ENCODE measurements at places on chromosomes 3 and 15.

DNA sequence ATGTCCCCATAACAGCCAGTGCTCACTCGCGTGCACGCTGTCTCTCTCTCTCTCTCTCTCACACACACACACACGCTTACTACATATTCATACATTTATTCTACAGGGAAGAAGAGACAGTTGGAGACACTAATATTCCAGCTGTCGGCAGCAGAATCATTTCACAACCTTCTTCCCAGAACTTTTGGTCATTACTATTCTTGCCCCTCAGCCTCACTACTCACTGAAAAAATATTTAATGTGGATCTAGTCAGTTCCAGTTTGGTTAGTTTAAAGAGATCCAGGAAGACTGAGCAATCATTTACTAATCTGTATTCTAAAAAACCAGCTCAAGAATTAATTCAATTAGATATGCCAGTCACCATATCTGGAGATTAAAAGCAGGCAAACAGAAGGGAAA is 394.9 kb downstream of the PTPRG start:
- no peak for DNase-seq

DNA sequence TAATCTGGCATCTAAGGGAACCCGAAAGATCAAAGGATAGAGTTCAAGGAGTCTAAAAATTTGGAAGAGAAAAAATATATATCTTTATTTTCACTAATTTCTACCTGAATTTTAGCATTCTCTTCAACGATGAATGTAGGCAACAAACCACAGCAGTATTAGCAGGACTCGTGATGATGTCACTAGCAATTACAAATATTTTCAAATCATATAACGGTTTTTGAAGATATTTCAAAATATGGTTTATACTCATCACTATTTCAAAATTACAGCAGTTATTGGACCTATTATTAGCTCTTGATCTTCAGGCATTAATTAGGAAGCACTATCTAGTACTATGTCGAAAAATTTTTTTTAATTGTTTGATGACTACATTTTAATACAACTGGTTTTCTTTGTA is 27.0 kb upstream of the ANKDD1A start:
- no peak for DNase-seq

DNA sequence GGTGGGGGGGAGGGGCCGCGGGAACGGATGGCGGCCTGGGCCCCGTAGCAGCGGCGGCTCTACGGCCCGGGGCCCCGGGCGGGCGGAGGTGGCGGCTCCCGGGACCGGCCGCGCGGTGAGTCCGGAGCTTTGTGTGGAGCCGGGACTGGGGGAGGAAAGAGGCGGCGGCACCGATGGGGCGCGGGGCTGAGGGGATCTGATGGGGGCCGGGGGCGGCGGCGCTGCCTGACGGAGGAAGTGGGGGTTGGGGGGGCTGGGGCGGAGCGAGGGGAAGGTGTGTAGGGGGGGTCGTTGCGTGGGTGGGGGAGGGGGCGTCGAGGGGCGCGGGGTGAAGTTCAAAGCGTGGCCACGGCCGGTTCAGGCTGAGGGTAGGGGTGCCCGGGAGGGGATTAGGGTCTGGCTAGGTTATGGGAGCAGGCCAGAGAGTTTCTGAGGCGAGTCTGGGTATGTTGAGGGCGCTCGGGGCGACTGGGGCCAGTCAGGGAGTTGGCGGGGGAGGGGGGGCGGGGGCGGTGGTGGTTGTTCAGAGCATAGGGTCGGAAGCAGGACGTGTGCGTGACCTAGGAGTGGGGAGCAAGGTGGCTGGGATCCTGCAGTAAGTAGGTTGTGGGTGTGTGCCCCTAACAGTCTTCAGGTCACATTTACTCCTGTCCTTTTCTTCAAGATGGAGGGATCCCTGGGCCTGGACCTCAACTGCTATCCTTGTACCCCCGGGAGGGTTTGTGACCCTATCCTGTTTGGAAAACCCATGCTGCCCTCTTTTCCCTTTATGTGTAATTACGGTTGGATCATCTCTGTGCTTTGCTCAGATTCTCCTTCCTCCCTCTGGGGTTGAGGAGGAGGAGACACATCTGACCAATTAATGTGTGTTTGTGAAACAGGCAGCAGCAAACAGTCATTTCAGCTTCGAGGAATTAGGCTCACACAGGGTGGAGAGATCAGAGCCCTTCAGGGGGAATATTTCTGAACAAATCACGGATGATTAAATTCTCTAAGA is 644 bp downstream of the ZNF609 start:
- DNase-seq, result no peak

DNA sequence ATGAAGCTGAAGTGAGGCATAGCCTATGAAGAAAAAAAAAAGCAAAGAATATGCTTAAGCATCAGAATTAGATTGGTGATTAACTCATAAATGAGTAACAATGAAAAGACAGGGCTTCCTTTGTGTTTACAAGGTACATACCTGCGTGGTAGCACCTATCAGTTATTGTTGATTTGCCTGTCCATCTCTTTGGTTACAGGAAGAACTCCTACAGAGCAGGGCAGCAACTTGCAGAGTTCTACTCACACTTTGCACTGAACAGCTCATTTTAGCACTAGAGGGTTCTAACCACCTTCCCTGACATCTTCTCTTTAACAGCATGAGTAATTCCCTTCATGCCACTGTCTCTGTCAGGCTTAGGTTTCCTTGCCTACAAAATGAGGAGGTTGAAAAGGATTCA is 166.0 kb downstream of the DPH6 start:
- no peak for DNase-seq

DNA sequence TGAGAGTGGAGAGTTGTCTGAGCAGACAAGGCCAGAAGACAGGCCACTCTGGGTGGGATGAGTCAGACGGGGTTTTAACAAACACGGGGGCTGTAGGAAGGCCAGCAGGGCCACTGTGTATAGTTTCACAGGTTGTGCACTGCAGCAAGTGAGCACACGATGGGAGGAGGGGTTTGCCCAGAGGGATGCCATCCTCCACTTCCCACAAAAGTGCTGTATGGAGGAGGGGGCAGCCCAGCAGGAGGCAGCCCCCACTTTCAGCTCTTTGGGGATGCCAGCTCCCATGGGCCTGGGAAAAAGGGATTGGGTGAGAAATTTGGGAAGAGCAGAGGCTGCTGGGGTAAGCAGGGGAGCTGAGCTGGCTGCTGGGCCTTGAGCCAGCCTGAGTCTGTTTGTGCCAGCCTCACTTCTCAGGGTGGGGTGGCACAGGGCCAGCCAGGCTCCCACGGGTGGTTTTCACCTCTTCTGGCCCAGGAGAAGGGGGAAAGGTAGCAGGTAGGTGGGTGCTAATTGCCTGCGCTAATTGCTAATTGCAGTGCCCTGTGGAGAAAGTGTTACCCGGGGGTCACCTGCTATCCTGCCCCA is 6.7 kb downstream of the ZBTB47 start:
- no peak for DNase-seq

DNA sequence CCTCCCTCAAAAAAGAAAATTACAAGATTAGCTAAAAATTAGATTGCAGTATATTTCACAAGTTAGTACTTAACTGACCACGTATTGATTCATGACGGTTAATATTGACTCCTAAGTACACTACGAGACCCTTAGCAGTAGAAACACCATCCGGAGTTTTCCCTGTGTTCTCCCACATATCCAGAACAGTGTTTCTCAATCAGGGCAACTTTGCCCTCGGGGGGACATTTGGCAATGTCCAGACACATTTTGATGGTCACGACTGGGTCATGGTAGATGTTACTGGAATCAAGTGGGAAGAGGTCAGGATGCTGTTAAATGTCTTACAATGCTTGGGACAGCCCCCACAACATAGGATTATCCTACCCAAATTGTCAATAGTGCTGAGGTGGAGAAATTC is 40.7 kb upstream of the LIPC start:
- DNase-seq, result no peak

DNA sequence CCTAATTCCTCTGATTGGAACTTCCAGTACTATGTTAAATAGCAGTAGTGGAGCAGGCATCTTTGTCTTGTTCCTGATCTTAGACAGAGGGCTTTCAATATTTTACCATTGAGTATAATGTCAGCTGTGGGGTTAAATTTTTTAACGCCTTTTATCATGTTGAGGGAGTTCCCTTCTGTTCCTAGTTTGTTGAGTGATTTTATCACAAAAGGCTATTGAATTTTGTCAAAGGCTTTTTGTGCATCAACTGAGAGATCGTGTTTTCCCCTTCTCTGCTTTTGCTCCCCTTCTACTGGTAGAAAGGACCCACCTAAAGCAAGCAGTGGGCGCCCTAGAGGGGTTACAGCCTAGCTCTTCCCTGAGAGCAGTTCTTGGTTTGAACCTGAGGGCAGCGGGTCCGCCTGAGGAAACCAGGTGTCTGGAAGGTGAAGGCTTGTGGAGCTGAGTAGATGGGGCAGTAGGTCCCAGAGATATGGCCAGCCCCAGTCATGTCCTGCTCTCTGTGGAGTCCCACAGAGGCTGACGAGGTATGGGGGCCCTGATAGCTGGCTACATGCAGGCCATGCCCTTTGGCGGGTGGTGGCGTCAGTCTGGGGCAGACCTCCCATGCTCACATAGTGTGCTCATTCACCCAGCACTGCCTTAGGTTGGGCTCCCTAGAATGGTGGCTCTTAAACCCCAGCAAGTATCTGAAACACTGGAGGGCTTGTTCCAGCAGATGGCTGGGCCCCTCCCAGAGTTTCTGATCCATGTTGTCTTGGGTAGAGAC is 11.3 kb downstream of the HDAC11 start:
- no peak for DNase-seq

GRCh38 chr3:60578936-60579335 is 672.3 kb downstream of the FHIT start:
- DNase-seq, result no peak

Measured in stimulated activated CD4-positive, alpha-beta T cell treated with anti-CD3 and anti-CD28 coated beads, TNF-alpha, amount 100 ng/mL, for 24 hours (primary cell).